GM18507 (cell line): ENCODE measurements at places on chromosomes 5 and 9.
A peak's percentile ranks its signal among the peaks of the same experiment; 100 is the strongest.

- DNase-seq: no peak
Observed at GRCh38 chr9:113184539-113184938, 33.7 kb downstream of the SLC31A2 start.

- no peak for DNase-seq
Observed at GRCh38 chr5:75006865-75007822, 45.2 kb downstream of the GCNT4 start.

GRCh38 chr5:96975656-96976055 lies 39.8 kb downstream of the LNPEP start:
- DNase-seq: no peak

- no peak for DNase-seq
Observed at GRCh38 chr5:127031147-127031862, 947 bp upstream of the MARCHF3 start.

DNA sequence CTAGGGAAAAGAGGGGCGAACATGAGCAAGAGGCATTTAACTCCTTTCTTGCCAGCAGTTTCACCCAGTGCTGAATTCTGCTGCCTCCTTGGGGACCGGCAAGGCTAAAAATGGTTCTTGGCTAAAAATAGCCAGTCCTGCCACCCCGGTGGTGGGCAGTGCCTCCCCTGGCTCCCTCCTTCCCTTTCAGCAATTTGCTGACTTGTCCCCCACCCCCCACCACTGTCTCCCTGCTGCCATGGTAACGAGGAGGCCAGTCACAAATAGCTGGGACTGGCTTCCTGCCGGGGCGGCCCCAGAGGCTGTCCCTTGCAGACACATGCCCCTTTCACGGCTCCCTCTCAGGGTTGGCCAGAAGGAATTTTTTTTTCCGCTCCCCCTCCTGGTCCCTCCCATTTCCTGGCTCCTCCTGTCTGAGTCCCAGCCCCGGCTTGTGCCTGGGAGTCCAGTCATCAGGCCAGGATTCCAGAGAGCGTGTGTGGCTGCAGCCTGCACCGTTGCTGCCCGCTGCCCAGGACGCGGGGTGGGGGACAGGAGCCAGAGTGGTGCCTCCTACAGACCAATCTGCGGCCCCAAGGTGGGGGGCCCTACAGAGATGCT lies 130.3 kb downstream of the RGS3 start:
- peak; percentile 51 for DNase-seq
